ENCODE measurements at places on chromosomes 5 and 9.

DNA sequence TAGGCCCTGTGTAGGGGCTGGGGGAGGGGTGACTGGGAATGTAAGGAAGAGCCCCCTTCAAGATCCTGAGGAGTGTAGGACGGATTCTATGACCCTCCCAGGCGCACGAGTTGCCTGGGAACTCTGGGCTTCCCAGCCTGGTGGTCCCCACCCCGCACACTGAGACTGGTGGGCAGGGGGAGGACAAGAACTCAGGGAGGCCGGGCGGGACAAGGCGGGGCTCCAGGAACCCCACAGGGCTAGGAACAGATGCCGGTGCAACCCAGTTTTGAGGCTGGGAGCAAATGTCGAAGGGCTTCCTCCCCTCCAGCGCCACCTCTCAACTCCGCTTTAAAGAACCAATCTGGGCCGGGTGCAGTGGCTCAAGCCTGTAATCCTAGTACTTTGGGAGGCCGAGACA, 1.3 kb upstream of the VDAC1 start:
- DNase-seq = no peak

GRCh38 chr5:75509956-75510355, 1.5 kb downstream of the CERT1 start:
- DNase-seq = no peak

DNA sequence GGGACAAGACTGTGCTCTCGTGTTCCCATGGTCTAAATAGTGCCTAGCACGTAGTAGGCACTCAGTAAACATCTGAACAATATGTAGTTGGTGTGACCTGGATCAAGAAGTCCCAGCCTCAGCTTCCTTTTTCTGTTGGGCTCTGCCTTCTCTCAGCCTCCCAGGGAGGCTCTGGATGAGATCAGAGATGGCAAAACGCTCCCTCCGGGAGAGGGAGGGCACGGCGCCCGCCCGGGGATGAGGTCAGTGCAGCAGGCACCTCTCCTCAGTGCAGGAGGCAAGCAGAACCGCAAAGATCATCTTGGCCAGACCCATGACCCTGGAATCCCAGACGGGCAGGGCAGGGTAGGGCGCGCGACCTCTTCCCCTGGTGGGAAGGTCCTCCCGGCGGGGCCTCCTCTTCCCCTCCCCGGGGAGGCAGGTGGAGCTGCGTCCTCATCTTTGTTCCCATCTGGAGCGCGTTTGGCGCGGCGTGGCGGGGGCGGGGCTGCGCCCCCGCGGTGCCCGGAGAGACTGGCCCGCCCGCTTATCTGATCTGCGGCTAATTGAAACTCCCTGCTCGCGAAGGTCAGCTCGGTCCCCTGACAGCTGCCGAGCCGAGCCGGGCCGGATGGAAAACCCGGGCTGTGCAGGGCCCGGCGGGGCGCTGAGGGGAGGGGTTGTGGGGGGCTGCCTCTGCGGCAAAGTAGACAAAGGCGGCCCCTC, 60.9 kb downstream of the CXXC5 start:
- peak; percentile 82 for DNase-seq

- DNase-seq = no peak
Observed at GRCh38 chr9:19445452-19445851, 36.6 kb downstream of the ACER2 start.

DNA sequence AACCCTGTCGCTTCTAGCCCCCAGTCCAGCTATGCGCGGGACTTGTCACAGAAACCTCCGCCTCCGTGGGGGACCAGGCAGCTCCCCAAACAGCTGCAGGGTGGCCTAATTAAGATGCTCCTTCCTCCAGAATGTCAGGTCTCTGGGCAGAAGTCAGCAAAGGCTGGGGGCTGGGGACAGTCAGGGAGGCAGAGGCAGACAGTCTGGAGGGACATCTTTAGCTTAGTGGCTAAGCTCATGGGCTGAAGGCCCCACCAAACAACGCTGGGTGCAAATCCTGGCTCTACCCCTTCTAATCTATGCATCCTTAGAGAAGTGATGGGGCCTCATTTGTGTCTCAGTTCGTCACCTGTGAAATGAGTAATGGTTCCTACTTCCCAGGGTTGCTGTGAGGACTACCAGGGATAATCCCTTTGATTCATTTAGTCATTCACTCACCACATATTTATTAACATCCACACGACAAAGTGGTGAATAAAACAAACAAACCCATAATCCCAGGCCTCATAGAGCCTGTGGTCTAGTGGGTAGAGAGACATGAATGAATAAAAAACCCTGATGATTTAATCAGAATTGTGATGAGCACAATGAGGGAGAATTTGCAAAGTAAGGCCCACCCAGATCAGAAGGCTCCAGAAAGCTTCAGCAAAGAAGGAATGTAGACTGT, 20.2 kb upstream of the MED27 start:
- no peak for DNase-seq

GRCh38 chr9:107675351-107676259, 186.0 kb upstream of the KLF4 start:
- no peak for DNase-seq

DNA sequence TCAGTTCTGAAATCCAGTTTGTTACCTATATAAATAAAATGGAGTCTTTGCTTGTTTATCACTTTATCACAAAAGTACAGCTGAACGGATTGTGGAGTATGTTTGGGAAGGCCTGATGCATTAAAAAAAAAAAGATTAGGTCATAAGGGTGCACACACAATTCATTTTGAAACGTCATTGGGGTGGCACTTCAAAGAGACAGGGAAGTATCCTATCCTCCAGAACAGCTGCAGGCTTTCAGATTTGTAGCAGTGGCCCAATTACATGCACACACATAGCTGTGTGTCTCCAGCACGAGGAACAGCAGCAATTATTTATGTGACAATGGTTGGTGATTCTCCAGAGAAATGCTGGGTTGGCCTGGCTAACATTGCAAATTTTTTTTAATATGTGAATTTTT, 46.8 kb upstream of the FER start:
- DNase-seq = no peak

DNA sequence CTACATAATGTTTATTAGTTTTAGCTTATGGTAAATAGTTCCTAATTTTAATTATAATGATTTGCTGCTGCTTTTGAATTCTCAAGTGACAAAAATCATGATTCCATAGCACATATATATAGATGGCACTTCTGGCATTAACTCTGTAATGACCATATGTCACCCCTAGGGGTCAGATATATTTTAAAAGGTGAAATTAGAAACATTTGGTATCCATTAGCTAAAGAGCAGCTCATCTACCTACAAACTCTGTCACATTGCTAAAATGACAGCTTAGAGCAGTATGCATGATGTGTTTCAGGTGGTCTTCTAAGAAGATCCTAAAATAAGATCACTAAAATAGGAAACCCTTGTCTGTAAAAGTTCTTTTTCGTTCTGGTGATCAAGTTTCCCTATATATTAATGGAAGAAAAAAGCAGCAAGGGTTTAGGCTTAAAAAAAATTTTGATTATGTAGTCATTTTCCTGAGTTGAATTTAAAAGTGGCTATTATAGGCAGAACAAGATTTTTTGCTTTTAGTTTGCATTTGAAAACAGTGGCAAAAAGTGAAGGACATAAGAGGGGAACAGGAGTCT, 157.7 kb upstream of the POU5F2 start:
- no peak for DNase-seq

- DNase-seq = no peak
Observed at GRCh38 chr5:91140657-91141056, 242.5 kb downstream of the ARRDC3 start.

DNA sequence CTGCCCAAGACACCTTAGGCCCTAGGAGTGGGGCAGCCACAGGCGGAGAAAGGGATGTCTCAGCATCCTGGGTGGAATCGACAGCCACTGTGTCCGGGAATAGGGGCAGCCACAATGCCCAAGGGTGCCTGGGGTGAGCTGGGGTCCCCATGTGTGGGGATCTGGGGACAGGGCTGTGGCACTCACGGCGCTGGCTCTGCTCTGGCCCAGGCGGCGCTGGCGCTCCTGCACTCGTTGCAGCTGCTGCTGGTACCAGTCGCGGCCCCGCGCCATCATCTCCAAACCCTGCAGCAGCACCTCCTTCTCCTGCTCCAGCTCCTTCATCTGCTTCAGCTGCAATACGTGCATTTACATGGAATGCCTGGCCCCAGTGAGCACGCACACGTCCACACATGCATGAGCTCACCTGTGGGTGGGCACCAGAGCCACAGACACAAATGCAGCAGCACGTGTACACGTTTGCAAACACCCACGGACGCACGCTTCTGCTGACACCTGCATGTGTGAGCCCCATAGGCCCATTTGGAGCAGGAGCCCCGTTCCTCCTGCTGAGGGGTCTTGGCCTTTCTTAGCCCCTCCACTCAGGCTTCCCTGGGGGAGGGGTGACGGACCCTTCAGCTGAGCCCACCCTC, 4.9 kb downstream of the SAPCD2 start:
- DNase-seq = no peak

DNA sequence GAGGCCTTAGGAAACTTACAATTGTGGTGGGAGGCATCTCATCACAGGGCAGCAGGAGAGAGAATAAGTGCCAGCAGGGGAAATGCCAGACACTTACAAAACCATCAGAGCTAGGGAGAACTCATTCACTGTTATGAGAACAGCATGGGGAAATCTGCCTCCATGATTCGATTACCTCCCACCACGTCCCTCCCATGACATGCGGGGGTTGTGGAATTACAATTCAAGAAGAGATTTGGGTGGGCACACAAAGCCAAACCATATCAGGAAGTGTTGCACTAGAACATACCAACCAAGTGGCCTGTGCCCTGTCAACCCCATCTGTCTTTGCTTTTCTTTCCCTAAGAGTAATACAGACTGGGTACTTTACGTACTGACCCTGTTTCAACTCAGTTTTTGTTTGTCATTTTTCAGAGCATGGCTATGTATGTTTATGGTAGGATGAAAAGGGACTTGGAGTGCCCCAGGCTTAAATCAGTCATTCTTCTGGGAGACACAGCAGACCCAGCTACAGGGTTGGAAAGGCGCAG, 58.3 kb upstream of the TGFBR1 start:
- no peak for DNase-seq

- DNase-seq = no peak
Observed at GRCh38 chr5:149702934-149703646, 27.0 kb upstream of the PPARGC1B start.

GRCh38 chr5:75361310-75361709, 24.3 kb downstream of the HMGCR start:
- DNase-seq = no peak

DNA sequence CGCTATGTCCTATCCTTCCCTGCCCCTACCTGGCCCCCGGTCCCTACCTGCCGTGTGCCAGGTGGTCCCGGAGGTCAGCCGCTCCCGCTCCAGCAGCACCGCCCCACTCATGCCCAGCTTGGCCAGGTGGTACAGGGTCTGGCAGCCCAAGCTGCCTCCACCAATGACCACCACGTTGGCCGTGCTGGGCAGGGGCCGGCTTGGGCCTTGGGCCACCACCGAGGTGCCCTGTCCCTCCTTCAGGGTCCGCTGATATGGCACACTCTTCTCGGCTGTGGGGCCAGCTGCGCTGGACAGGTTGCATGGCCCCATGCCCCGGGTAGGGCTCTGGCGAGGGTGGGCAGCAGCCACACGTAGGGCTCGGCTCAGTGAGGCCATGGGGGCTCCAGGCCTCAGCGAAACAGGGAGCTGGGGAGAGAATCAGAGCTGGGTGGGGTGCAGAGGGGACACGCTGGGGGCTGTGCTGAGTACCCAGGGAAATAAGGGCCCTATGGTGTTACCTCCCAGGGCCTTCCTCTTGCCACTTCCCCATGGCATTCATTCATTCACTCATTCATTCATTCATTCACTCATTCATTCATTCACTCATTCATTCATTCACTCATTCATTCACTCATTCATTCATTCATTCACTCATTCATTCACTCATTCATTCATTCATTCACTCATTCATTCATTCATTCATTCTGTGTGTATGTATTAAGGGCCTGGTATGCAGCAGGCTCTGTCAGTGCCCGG, 4.2 kb downstream of the SARDH start:
- DNase-seq = no peak

GRCh38 chr9:122372856-122373845, 2.3 kb downstream of the PTGS1 start:
- no peak for DNase-seq

GRCh38 chr5:34582371-34582770, 73.8 kb upstream of the RAI14 start:
- no peak for DNase-seq

DNA sequence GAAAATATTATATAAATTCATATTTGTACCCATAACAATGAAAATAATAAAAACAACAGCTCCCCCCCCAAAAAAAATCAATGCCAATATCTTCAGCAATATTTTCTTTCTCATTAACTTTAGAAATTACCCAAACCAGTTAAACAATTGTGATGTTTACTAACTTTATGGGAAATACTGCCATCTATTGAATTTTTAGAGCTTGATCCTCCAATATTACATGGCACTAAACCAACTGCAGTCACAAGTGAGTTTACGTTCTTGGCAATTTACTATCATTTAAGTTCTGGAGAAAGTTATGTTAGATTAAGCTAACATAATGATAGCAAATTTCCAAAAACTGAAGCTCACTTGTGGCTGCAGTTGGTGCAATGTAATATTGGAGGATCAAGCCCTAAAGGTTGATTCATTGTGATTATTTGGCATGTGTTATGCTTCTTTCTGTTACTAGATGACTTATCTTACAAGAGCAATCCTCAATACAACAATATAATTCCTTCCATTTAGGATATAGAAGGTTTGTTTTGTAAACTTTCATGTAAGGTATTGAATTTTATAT, 379.5 kb downstream of the CDH18 start:
- DNase-seq = peak; percentile 24

DNA sequence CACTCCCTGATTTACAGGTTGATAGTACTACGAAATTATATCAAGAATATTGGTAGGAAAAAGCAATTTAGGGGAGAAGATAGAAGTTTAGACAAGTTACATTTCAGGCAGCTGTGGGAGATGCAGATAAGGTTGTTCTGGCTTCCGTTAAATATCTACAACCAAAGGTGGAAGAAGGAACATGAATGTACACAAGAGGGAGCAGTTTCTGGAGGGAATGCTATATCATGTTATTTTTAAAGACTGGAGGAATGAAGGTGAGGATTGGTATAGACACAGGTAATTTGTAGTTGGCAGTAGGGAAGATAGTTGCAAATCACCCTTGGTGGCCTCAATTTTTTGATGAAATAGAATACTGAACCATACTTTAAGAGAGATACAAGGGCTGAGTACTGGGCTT, 187.3 kb upstream of the NMUR2 start:
- no peak for DNase-seq

GRCh38 chr5:139148986-139149385, 49.2 kb downstream of the SIL1 start:
- DNase-seq = no peak

All from SHP77 treated with DMSO at 0.1 percent for 48 hours (cell line).